ENCODE measurements at places on chromosomes 3 and 15.

DNA sequence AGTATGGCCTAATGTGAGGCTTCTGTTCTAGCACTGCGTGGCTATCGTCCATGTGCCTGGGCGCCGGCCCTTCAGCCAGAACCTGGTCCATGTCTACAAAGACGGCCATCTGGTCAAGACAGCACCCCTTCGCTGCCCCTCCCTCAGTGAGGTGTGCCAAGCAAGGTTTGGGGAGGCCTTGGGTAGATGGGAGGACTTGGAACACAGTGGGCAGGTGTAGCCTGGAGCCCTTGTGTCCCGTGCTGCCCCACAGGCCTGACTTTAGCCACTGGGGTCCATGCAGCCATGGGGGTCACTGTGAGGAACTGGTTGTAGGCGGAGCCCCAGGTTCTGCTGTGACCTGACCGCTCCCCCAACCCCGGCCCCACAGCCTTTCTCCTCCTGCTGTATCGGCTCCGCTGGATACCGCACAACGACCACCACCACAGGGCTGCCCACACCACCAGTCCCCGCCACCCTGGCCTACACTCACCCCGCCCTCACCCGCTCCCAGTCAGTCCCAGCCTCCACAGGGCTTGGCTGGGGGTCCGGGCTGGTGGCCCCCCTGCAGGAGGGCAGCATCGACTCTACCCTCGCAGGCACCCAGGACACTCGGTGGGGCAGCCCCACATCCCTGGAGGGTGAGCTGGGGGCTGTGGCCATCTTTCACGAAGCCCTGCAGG is 16.6 kb downstream of the NBEAL2 start:
- H3K36me3 ChIP-seq = peaks cover 34% of the 10 kb centered on the region
- H3K27me3 ChIP-seq = no peaks in the 10 kb centered on the region
- H3K27ac ChIP-seq = no peak overlapping the region

DNA sequence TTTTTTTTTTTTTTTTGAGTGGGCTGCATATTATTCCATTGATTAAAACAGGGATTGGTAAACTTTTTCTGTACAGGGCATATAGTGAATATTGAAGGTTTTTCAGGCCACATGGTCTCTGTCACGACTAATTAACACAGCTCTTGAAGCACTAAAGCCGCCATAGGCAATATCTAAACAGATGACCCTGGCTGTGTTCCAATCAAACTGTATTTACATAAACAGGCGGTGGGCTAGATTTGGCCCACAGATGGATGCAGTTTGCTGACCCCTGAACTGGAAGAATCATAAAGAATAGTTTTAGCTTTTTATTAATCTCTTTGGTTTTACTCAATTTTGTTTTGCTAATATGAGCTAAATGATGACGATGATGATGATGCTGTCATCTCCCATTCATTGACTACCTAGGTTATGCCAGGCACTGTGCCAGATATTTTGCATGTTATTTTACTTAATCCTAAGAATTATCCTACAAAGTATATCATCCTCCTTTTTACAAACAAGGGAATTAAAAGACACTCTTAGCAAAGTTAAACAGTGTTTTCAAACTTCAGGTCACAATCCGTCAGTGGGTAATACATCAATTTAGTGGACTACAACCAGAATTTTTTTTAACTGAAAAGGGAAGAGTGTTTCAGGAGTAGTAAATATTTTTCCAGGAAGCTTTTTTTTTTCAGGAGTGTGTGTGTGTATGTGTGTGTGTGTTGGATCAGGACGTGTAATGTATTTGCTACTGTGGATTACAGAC is 54.3 kb downstream of the LMCD1 start:
- no peak overlapping the region for H3K27ac ChIP-seq
- H3K36me3 ChIP-seq = no peaks in the 10 kb centered on the region
- no peaks in the 10 kb centered on the region for H3K4me1 ChIP-seq
- DNase-seq = no peak

DNA sequence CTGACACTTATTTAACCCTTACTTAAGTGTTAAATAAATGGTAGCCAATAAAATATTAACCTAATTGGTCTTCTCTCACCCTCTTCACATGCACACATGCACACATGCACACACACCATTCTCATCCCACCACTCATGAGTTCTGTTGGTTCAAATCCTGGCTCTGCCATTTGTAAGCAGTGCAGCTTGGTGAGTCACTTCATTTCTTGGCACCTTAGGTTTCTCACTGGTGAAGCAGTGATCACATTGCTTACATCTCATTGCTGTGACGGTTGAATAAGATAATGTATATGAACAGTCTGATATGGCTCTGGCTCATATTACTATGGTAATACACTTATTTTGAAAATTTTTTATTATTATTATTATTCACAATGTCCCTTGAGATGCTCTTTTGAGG is 33.8 kb downstream of the RIOX2 start:
- no peak overlapping the region for H3K27ac ChIP-seq
- DNase-seq = no peak
- no peak overlapping the region for H3K4me3 ChIP-seq

GRCh38 chr3:198076722-198077308 is 116.8 kb downstream of the LMLN start:
- no peak overlapping the region for H3K4me3 ChIP-seq
- peaks cover 6% of the 10 kb centered on the region for H3K27me3 ChIP-seq
- no peak overlapping the region for H3K27ac ChIP-seq

- H3K27ac ChIP-seq = no peak overlapping the region
- DNase-seq = no peak
- H3K4me3 ChIP-seq = no peak overlapping the region
- peaks cover 4% of the 10 kb centered on the region for H3K4me1 ChIP-seq
- no peaks in the 10 kb centered on the region for H3K27me3 ChIP-seq
- no peaks in the 10 kb centered on the region for H3K36me3 ChIP-seq
These were observed 51.9 kb upstream of the MUC13 start for GRCh38 chr3:124986192-124987143.

DNA sequence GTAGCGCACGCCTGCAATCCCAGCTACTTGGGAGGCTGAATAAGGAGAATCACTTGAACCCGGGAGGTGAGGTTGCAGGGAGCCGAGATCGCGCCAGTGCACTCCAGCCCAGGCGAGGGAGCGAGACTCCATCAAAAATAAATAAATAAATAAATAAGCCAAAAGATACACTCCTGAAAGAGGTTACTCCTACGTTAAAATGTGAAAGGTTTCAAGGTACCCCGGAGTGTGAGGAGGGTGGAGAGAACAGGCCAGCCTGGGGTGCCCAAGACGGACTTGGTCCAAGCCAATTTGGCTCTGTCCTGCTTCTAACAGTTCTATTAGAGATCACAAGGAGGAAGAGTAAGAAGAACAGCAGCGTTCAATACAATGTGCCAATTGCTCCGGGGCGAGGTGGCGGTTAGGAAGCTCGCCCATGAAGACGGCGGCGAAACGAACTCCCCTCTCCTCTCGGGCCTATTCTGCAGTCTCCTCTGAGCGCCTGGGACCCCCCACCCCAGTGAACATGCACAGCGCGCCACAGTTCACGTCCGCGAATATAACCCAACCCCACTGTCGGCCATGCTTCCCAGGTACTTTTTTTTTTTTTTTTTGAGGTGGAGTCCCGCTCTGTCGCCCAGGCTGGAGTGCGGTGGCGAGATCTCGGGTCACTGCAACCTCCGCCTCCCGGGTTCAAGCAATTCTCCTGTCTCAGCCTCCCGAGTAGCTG is 942 bp downstream of the ELP6 start:
- no peaks in the 10 kb centered on the region for H3K27me3 ChIP-seq
- peak; percentile 58 for DNase-seq
- H3K4me3 ChIP-seq = peak overlapping the region; percentile 98

DNA sequence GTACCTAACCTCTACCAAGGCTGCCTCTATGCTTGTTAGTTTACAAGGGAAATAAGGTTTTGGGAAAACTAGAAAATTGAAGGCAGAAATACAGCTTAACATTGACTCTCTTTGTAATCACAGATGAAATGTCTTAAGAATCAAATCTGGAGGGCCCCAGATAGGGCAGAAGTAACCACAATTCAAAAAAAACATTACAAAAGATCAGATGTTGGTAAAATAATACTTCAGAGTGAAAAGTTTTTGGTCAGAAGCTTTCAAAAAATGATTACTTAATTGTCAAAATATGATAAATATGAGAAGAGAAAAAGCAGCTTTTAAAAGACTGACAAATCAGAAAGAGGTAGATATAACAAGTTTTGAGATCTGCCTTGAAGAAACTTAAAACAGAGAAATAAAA is 425.1 kb upstream of the NECTIN3 start:
- no peaks in the 10 kb centered on the region for H3K36me3 ChIP-seq
- H3K4me3 ChIP-seq = no peak overlapping the region
- H3K27ac ChIP-seq = no peak overlapping the region
- H3K4me1 ChIP-seq = no peaks in the 10 kb centered on the region
- H3K27me3 ChIP-seq = no peaks in the 10 kb centered on the region

DNA sequence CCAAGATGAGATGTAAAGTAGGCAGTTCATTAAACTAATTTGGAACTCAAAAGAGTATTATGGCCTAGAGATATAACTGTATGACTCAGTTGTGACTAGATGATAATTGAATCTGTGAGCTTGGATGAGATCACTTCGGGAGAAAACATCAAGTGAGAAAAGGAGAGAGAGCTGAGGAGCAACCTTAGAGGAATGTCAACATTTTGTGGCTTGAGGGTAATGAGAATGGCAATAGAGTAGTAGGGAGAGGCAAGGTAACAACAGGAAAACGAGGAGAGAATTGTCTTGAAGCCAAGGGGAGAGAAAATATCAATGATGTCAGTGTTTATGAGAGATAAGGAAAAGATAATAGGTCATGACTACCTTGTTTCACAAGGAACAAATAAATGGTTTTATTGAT is 580.2 kb downstream of the NLGN1 start:
- no peak for DNase-seq
- H3K4me3 ChIP-seq = no peak overlapping the region
- no peaks in the 10 kb centered on the region for H3K4me1 ChIP-seq
- H3K27ac ChIP-seq = no peak overlapping the region

DNA sequence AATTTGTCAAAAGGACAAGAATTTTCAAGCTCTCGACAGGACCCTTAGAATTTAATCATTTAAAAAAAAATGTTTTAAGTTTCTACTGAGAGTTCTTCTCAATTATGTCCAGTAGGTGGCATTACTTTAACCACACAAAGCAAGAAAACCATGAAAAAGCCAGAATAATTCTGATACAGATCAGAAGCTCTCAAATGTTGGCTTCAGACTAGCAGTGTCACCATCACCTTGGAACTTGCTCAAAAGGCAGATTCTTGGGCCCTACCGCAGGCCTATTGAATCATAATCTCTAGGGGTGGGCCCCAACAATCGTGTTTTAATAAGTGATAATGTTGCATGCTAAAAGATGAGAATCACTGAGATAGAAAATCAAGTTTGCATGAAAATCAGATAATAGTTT is 99.5 kb upstream of the KCNMB2 start:
- H3K36me3 ChIP-seq = no peaks in the 10 kb centered on the region
- H3K27me3 ChIP-seq = no peaks in the 10 kb centered on the region
- H3K27ac ChIP-seq = no peak overlapping the region
- peak; percentile 34 for DNase-seq
- H3K4me3 ChIP-seq = no peak overlapping the region

DNA sequence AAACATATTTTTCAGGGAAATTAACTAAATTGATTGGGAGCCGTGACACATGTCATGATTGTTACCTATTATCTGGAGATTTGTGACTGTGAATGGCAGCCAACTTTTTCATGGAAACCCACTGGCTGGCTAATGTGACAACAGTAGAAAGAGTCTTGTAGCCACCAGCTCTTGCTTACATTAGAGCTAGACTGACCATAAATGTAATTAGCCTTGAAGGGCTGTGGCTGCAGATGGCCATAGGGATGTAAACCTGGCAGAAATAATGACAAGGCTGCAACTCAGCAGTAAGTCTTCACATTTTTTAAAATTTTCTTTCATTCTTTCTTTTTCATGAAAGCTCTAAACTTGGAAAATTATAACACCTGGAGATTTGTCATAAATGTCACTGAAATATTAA is 168.2 kb upstream of the ROBO2 start:
- H3K4me3 ChIP-seq = no peak overlapping the region
- no peaks in the 10 kb centered on the region for H3K36me3 ChIP-seq
- H3K4me1 ChIP-seq = no peaks in the 10 kb centered on the region
- H3K27me3 ChIP-seq = no peaks in the 10 kb centered on the region
- DNase-seq = no peak

DNA sequence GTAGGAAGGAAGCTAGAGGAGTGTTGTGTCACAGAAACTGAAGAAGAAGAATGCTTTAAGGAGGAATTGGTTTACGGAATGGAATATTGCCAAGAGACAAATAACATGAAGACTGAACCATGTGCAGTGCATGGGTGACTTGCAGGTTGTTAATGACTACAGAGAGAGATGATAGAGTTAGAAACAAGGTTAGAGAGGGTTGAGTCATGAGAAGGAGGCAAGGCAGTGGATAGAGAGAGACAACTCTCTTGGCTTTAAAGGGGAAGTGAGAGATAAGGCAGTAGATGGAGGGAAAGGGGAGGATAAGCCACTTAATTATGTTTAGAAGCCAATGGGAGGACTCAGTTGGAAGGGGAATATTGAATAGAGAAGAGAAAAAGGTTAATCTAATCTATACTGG is 119.3 kb upstream of the CCNL1 start:
- H3K4me1 ChIP-seq = no peaks in the 10 kb centered on the region
- H3K27me3 ChIP-seq = no peaks in the 10 kb centered on the region

DNA sequence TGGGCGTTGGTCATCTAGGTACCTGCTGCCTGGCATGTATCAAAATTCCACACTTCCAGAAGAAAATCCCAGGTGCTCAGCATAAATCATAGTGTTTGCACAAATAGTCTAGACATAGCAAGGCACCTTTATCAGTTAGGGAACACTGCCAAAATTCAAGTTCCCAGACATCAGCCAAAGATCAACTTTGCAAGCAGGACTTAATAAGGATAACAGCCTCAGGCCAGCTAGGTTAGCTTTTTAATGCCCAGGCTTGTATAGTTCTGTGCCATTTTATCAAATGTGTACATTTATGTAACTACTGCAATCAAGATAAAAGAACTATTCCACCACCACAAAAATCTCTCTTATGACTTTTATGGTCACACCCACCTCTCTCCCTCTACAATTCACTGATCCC is 30.7 kb downstream of the DZIP3 start:
- no peaks in the 10 kb centered on the region for H3K27me3 ChIP-seq
- no peak overlapping the region for H3K4me3 ChIP-seq
- no peak for DNase-seq
- H3K27ac ChIP-seq = no peak overlapping the region

- H3K36me3 ChIP-seq = peaks cover 2% of the 10 kb centered on the region
- DNase-seq = peak; percentile 90
- H3K27ac ChIP-seq = peak within 1 kb of the TSS; percentile 85
- H3K27me3 ChIP-seq = no peaks in the 10 kb centered on the region
- H3K4me1 ChIP-seq = peaks cover 30% of the 10 kb centered on the region
These were observed at the start of gene MTHFS for GRCh38 chr15:79896634-79897379. Gene MTHFS, minus strand, starts transcription at chr15:79897014. Its CDS starts 26 bp downstream, at chr15:79896988.

GRCh38 chr3:167941234-167941995 is 154.3 kb downstream of the GOLIM4 start:
- peak overlapping the region; percentile 60 for H3K4me3 ChIP-seq
- no peaks in the 10 kb centered on the region for H3K27me3 ChIP-seq
- no peaks in the 10 kb centered on the region for H3K36me3 ChIP-seq
- H3K4me1 ChIP-seq = peaks cover 14% of the 10 kb centered on the region

GRCh38 chr15:63715818-63716217 is 117.9 kb downstream of the HERC1 start:
- no peak overlapping the region for H3K4me3 ChIP-seq
- DNase-seq = no peak
- no peaks in the 10 kb centered on the region for H3K4me1 ChIP-seq
- no peak overlapping the region for H3K27ac ChIP-seq
- peaks cover 28% of the 10 kb centered on the region for H3K36me3 ChIP-seq

- H3K4me1 ChIP-seq = no peaks in the 10 kb centered on the region
- no peak overlapping the region for H3K4me3 ChIP-seq
- no peak for DNase-seq
These were observed 901.2 kb upstream of the NR2F2 start for GRCh38 chr15:95429345-95429744.

Measured in common myeloid progenitor, CD34-positive (primary cell).